CD4-positive, alpha-beta memory T cell (primary cell): ENCODE measurements at places on chromosomes 16 and 17. TPM values are rescaled to one million over a fixed set of nuclear protein-coding genes. Genes with fewer than 3 reads are reported as not detected.

The RNF43 gene
- 1.6 TPM for total RNA-seq

The TBC1D3E gene
- 0.17 TPM for total RNA-seq

- no peak for DNase-seq
These were observed 64.4 kb downstream of the ABCC6 start for GRCh38 chr16:16158741-16159374.

The MYH1 gene
- total RNA-seq, result not detected

The ZACN gene
- total RNA-seq, result 0.35 TPM

- no peak for DNase-seq
These were observed 401.7 kb upstream of the CDH5 start for GRCh38 chr16:65964752-65965151.

The SLC38A10 gene
- 113 TPM for total RNA-seq
